Stimulated activated naive CD8-positive, alpha-beta T cell treated with anti-CD3 and anti-CD28 coated beads, Interleukin-15, Interleukin-2, amounts not matched to agents 100 U/mL and 50 U/mL, for 24 hours (primary cell): ENCODE measurements at places on chromosomes 11 and 22.
A peak's percentile ranks its signal among the peaks of the same experiment; 100 is the strongest.

GRCh38 chr11:3083321-3083720, 26.1 kb upstream of the CARS1 start:
- no peak for DNase-seq

GRCh38 chr11:120024586-120024985, 113.3 kb downstream of the TRIM29 start:
- DNase-seq, result no peak

DNA sequence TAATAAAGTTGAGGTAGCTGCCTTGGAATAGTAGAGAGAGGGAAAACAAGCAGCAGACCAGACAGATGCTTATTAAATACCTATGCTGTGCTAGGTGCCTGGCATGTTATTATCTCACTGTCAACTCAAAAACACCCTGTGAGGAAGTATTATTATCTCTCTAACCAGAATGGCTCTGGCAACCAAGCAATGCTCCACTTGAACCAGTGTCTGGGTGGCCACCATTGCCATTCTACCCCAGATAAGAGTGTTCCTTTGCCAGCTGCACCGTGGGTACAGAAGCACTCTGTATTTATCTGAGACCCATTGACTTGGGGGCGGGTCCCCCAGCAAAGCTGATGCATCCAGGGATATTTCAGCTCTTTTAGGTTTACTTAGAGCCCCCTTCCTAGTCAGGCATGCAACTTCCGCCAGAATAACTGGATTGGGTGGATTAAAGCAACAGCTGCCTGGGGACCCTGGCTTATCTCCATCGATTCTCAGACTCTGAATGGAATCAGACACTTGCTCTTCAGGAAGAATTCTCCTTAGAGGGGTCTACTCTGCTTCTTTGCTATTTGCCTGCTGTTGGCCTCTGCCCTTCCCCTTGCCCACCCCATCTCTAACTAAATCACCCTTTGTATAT, 49.1 kb downstream of the RCN1 start:
- no peak for DNase-seq

GRCh38 chr11:90630176-90630575, 407.3 kb upstream of the CHORDC1 start:
- DNase-seq, result no peak

- no peak for DNase-seq
These were observed 146.2 kb downstream of the RBFOX2 start for GRCh38 chr22:35882211-35883030.

DNA sequence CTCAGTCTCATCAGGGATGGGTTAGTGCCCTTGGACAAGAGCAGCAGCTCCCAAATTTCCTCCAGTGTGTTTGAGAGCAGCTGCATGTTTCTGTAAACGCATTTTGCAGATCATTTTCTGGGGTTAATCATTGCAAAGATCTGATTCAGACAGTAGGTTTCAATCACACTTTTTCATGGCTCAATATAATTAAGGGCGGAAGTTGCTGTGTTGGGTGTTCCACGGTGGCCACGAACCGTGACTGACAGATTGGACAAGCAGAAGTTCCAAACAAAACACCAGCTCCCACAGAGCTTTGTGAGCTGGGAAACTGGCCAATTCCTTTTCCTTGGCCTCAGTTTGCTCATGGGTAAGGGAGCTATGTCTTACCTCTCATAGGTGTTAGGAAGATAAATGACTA, 8.4 kb upstream of the RASSF10 start:
- no peak for DNase-seq

DNA sequence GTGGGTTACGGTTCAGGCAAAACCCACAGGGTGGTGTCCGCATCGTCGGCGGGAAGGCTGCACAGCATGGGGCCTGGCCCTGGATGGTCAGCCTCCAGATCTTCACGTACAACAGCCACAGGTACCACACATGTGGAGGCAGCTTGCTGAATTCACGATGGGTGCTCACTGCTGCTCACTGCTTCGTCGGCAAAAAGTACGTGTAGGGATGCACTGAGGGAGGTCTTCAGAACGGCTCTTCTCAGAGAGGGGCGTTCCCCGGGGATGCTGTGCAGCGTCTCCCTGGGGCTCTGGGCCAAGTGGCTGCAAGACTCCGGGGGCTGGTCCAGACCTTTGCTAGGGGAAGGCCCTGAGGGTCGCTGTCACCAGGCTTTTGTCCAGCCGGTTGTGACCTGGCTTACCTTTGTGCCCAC, 1.3 kb downstream of the ACR start:
- no peak for DNase-seq

DNA sequence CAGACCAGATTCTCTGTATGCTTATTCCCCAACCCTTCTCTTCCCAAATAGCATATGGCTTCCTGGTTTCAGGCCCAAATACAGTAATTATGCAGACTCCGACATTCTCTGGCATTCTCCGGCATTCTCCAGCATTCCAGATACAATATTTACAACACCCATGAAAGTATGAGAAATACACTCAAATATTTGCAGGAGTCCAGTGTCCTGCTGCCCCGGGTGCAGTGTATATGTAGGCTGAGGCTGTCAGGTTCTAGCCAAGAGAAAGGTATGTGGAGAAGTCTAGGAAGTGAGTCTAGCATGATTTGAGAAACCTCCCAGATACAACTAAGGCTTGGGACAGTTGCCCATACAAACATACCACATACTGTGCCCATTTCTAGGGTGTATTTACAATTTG, 160.7 kb downstream of the SOX6 start:
- DNase-seq, result no peak

- no peak for DNase-seq
These were observed 15.2 kb downstream of the NRIP3 start for GRCh38 chr11:8988329-8989234.

DNA sequence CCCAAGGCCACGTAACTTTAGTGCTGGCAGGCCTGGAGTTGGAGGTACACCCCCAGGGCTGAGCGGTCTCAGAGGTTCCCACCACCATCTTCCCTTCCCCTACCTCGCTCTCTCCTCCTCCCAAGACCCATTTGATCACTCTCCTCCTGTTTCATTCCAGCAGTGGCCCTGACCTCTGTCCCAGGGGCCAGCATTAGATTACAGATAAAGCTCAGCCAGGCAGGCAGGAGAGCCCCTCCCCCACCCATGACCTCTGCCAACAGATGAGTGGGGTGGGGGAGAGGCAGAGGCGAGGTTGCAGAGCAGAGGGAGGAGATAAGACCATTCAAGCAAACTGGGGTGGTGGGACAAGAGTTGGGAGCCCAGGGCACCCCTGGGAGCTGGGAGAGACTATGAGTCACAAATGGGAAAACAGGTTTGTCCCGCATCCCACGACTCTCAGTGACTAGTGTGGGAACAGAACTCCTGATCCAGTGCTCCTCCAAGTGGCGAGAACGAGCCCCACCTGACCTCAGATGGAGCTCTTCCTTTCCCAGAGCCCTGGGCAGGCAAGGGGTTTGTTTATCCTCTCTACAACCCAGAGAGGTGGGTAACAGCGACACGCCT, 367.9 kb downstream of the MN1 start:
- DNase-seq, result no peak

GRCh38 chr11:9566561-9567063, 6.9 kb upstream of the WEE1 start:
- no peak for DNase-seq

DNA sequence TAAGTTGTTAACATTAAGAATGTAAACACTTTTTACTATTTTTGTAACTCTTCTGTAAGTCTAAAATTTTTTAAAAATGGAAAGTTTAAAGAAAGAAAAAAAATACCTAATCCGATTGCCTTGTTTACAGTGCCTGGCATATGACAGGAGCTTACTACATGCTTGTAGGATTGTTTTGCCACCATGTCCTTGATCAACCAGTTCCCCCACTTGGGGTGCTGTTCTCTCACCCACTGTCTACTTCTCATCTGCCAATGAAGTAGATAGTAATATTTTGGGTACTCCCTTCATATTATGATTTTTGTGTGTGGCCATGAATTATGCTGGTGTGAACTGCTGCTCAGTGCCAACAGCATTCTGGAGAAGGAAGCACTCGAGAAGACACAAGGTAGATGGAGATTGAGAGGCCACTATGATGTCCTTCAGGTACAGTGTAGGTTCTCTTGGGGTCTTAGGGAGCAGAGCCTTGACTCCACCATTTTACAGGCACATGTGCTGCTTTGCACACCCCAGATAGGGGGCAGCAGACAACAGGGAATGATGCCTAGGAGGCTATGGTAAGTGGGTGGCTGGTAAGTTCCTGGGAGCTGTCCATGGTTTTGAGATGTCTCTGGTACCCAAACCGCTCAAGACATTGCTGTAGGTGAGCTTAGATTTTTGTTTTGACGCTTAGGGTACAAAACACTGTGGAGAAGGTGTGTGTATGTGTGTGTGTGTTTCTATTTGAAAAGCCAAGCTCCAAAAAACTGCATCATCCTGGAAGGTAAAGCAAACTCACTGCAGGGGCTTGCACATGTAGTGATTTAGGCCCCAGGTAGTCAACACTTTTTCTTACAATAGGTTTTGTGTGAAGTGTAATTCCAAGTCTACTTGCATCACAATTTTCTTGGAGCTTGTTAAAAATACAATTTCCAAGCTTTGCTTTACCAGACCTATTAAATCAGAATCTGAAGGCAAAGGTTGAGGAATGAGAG, 494.5 kb upstream of the LARGE1 start:
- peak; percentile 42 for DNase-seq

DNA sequence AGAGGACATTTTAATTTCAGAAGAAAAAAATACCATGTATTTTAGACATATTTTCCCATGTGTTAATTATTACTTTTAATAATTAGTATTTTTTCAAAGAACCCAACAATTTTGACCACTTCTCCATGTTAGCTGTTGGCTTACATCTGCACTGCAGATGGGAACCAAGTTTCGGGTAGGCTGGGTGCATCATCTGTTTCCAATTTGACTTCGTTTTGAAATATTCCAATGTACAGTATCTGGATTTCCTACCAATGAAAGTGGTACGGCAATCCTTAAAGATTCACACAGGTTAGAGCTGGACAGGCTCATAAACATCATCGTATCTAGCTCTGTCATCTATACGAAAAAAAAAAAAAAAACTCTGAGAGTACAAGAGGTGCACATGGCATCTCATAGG, 670.2 kb downstream of the OPCML start:
- no peak for DNase-seq

DNA sequence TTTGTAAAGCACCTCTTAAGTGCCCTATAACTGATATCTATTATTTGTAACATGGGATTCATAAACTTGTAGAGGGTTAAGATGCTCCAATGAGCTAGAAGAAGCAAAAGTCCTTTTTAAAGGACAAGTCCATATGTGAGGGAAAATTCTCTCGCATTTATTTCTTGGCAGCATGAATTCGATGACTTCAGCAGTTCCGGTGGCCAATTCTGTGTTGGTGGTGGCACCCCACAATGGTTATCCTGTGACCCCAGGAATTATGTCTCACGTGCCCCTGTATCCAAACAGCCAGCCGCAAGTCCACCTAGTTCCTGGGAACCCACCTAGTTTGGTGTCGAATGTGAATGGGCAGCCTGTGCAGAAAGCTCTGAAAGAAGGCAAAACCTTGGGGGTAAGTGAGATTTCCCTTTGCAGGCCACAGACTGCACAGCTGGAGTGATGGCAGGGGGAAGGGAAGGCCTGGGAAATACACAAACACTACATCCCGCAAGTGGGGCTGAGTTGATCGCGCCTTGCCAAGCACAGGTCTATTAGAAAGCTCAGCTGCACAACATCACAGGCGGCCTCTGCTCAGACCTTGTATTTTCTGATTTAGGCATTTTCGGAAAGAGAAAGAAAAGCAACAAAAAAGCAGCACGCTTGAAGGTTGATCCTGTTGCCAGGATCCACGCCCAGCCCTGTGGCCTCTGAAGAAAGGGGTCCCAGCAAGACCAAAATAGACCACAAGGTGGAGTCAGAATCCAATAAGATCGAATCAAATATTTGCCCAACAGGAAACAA, 1.5 kb downstream of the MS4A8 start:
- DNase-seq, result no peak

DNA sequence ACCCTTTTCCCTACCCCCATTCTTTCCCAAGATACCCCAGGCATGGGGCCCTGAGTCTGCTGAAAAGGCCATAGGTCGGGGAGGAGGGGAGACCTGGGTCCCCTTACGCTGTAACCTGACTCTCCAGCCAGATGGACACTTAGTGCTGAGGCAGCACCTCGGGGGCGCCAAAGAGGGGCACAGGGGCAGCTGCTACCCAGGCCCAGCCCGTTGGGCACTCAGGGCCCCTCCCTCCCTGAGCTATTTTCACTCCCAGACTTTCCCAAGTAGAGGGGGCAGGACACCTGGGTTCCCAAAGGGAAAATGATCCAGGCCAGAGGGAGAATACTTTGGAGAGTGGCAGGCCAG, 933 bp downstream of the ACTN3 start:
- DNase-seq, result no peak

- no peak for DNase-seq
These were observed 47.1 kb upstream of the PRODH start for GRCh38 chr22:18983120-18983651.

DNA sequence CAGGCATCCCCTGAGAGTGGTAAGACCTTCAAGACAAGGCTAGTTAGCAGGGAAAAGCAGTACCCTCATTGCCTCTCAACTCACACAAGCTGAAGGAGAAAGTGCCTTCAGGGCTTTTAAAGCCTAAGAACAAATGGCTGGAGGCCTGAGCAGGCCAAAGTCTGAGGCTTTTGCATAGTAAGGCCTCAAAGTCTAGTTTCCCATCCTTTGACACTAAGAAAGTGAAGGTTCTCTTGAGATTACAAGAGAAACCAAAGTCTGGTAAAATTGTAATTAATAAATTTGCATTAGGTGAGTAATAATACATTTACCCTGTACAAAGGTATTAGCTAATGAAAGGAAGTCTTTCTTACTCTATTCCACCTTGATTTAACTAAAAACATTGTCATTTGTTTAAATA, 47.0 kb upstream of the CCDC89 start:
- DNase-seq, result no peak

DNA sequence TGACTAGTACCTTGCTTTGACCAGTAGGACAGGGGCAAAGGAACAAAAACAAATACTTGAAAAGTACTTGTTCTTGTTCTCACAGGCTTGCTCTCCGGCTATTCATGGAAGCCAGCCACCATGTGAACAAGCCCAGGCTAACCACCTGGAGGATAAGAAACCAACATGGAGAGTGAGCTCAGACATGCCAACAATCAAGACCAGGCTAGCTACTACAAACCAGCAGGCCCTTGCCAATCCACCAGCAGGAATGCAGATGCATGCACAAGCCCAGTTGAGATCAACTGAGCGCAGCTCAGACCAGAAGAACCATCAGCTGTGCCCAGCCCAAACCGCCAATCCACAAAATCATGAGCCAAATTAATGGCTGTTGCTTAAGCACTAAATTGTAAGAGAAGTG, 180.1 kb upstream of the ISX start:
- no peak for DNase-seq

- no peak for DNase-seq
These were observed 24.7 kb downstream of the TNRC6B start for GRCh38 chr22:40202225-40202944.

DNA sequence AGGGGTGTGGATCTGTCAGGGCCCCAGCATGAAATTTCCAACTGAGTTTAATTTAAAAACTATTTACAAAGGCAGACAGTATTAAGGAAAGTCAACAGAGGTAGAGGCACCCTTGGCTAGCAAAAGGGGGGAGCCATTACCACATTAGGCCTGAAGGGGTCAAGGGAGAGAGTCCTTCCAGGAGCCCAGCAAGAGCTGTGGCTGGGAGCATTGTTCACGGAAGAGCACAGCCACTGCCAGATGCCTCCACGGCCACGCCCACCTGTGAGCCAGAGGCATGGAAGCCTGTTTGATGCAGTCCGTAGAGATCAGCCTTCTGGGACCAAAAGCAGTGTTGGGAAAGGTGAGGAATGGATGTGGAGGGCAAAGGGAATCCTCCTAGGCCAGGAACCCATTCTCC, 102.6 kb downstream of the GALNT18 start:
- no peak for DNase-seq
